Activated CD4-positive, alpha-beta T cell treated with anti-CD3 and anti-CD28 coated beads, Interleukin-2, amount 10 ng/mL, durations not matched to agents 7 days and 5 days (primary cell): ENCODE measurements at places on chromosomes 5 and 9.

GRCh38 chr5:166625210-166625865, 1666.1 kb upstream of the WWC1 start:
- DNase-seq: no peak
- H3K4me3 ChIP-seq: no peak overlapping the region
- H3K27ac ChIP-seq: no peak overlapping the region

DNA sequence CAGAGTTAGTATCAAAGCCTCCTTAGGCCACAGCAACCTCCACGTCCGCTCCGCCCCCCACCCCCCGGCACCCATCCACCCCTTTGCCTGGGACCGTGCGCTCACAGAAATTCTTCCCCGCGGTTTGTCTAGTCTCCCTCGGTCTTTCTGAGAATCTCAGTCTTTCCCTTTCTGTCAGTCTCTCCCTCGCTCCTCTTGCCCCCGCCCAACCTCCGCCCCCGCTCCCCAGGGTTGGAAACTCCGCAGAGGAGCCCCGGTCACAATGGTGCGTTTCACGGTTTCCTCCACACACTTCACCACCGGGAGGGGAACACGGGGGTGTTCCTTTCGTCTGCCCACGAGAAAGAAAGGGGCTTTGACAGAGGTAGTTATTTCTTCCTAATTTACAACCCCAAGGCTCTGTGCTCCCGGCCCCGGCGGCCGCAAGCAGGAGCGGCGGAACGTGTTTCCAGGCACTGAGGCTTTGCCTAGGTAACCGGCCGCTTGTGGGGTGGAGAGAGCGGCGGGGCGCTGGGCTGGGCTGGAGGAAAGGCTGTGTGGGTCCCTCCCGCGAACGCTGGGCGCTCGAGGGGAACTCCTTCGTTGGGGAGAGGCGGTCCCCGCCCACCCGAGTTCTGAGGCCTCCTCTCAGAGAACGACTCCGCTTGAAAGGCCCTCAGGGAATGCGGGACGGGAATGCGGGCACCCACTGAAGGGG, 2.1 kb downstream of the NR4A3 start:
- peaks cover 72% of the 10 kb centered on the region for H3K4me1 ChIP-seq
- H3K27ac ChIP-seq: peak overlapping the region; percentile 41
- peak overlapping the region; percentile 94 for H3K4me3 ChIP-seq
- H3K27me3 ChIP-seq: peaks cover 68% of the 10 kb centered on the region

DNA sequence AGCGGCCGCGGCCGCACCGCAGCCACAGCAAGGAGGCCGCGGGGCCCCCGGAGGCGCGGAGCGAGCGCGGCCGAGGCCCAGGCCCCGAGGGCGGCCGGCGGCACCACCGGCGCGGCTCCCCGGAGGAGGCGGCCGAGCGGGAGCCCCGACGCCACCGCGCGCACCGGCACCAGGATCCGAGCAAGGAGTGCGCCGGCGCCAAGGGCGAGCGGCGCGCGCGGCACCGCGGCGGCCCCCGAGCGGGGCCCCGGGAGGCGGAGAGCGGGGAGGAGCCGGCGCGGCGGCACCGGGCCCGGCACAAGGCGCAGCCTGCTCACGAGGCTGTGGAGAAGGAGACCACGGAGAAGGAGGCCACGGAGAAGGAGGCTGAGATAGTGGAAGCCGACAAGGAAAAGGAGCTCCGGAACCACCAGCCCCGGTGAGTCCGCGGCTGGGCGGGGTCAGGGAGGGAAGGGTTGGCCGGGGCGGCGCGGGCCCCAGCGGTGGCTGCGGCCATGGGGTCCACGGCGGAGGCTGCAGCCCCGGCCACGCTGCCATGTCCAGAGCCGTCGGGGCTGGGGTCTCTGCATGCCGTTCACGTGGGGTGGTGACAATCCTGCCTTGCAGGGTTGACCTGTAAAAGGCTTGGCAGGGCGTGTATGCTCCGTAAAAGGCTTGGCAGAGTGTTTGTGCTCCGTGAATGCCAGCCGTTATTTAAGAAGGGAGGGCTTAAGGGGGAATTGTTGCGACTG, 146.0 kb downstream of the CACNA1B start:
- no peak for DNase-seq
- no peak overlapping the region for H3K4me3 ChIP-seq
- peaks cover 44% of the 10 kb centered on the region for H3K27me3 ChIP-seq
- no peaks in the 10 kb centered on the region for H3K4me1 ChIP-seq

- H3K4me1 ChIP-seq: peaks cover 8% of the 10 kb centered on the region
- H3K27me3 ChIP-seq: peaks cover 20% of the 10 kb centered on the region
Observed at GRCh38 chr9:6133346-6134063, 82.1 kb upstream of the IL33 start.

GRCh38 chr5:172678902-172679301, 37.8 kb downstream of the NEURL1B start:
- no peaks in the 10 kb centered on the region for H3K36me3 ChIP-seq
- H3K4me3 ChIP-seq: no peak overlapping the region
- no peak overlapping the region for H3K27ac ChIP-seq
- peaks cover 10% of the 10 kb centered on the region for H3K27me3 ChIP-seq
- no peak for DNase-seq

DNA sequence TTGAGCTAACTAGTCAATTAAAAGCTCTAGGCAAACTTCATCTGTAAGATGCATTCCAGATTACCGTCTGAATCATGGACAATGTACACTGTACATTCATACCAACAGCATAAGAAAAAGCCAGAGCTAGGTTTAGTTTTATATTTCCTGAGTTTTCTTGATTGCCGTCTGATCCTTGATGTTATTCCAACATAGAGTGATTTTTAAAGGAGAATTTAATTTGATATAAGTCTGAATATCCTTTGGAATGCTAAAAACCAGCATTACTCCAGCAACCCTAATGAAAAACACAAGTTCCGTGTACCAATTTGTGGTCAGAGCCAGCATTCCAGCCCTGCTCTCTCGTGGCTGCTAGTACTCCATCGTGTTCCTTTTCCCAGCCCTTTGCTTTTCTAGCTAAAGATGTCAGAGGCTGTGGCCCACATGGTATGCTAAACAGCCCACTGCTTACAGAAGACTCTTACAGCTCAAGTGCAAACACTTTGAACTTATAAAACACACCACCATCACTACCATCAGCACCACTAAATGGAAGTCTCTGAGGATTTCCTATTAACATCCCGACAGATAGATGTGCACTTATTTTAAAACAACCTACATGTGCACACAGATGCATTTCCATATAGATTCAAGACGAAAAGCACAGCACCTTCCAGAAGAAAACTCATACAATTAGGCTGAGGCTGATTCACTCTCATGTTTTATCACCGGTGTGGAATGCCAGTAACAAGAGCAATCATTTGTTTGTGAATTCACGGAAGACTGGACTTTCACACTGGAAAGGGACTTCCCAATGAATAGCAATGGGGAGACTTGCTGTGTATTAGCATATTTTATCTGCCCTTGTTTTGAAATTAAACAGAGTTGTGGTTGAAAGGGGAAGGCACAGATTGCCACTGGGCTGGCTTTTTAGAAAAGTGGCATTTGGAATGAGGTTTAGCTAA, 246.9 kb upstream of the GAS1 start:
- DNase-seq: no peak
- peaks cover 5% of the 10 kb centered on the region for H3K4me1 ChIP-seq
- H3K27ac ChIP-seq: no peak overlapping the region
- H3K4me3 ChIP-seq: no peak overlapping the region
- H3K36me3 ChIP-seq: no peaks in the 10 kb centered on the region

DNA sequence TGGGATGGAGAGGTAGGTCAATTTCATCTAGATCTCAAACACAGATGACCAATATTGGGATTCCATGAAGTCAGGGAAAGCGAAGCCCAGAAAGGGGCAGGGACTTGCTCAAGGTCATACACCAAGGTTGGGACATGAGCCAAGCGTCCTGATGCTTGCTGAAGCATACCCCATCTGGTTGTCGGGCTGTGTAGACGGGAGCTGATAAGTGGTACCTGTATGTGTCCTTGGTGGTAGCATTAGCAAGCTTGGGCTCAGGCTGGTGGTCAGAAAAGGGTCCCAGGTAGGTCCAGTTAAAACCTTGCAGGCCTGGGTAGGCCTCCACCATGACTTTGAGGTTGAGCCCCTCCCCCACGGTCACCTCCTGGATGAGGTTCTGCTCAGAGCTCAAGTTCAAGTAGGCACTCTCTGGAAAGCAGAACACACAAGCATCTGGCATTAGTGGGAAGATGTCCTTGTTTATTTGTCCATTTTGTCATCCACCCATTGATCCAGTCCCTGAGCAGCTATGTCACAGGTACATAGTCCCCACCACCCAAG, 13.2 kb downstream of the CSF1R start:
- no peak for DNase-seq
- peaks cover 3% of the 10 kb centered on the region for H3K4me1 ChIP-seq
- no peak overlapping the region for H3K4me3 ChIP-seq
- H3K27ac ChIP-seq: no peak overlapping the region

DNA sequence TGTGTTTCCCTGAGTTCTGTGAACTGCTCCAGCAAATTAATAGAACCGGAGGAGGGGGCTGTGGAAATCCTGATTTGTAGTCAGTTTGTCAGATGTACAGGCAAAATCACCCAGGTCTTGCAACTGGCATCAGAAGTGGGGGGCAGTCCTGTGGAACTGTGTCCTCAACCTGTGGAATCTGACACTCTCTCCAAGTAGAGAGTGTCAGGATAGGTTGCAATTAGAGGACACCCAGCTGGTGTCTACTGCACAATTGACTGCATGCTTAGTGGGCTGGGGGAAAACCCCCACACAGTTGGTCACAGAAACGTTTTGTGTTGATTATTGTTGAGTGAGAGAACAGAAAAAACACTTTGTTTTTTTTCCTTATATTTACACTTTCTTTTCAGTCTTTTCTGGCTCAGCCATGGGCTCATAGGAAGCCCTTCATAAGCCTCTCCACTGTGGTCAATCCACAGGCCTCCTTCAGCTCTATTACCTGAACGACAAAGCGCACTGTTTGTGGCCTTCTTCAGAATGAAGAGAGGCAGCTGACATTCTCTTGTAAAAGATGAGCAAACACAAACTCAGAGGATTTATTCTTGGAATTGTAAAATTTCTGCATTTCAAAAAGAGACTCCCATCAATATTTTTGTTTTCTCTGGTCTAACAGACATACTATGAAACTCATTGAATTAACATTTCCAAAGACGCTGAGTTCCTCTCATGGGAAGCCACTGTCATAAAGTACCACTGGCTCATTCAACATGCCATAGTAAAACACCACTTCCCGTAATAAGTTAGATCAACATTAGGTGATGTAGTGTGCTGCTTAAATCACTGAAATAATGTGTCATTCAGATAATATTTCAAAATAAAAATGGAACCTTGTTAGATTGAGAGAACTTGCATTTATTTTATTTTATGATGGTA, 348.9 kb upstream of the RFX3 start:
- no peak overlapping the region for H3K4me3 ChIP-seq
- no peak overlapping the region for H3K27ac ChIP-seq
- no peaks in the 10 kb centered on the region for H3K4me1 ChIP-seq
- H3K36me3 ChIP-seq: no peaks in the 10 kb centered on the region
- no peak for DNase-seq

DNA sequence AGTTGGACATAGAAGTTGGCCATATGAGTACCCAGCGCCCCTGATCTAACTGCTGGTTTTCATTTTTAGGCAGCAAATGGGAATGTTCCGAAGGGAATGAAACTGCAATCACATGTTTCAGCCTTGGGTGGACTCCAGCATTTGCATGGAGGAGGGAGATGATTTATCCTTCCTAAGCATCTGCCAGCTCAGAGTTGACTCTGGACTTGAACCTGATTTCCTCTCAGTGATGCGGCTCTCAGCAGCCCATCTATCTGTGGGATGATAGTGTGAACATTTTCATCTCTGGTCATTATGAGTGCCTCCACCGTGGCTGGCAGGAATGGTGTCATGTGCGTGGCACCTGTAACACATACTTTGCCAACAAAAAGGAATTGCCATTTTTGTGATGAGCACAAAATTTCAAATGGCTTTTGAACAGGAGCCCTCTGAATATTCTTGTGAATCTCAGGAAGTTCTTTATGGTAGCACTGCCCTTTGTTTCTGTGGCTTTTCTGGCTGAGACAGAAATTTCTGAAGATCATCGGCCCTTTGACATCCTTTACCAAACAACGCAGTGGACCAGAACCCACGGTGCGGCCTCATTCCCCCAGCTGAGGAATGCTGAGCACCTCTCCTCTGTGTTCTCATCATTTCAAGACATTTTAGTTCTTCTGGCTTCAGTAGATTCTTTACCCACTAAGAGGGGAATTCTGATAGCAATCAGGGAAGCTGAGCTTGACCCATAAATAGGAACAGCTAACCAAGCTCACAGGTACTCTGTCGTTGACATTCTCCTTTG, 28.5 kb downstream of the FUBP3 start:
- peaks cover 12% of the 10 kb centered on the region for H3K36me3 ChIP-seq
- H3K4me1 ChIP-seq: no peaks in the 10 kb centered on the region
- H3K4me3 ChIP-seq: no peak overlapping the region
- H3K27ac ChIP-seq: no peak overlapping the region
- no peaks in the 10 kb centered on the region for H3K27me3 ChIP-seq

- no peak overlapping the region for H3K4me3 ChIP-seq
- no peak overlapping the region for H3K27ac ChIP-seq
- DNase-seq: no peak
- no peaks in the 10 kb centered on the region for H3K36me3 ChIP-seq
Observed at GRCh38 chr5:2300861-2301574, 418.3 kb upstream of the IRX4 start.

DNA sequence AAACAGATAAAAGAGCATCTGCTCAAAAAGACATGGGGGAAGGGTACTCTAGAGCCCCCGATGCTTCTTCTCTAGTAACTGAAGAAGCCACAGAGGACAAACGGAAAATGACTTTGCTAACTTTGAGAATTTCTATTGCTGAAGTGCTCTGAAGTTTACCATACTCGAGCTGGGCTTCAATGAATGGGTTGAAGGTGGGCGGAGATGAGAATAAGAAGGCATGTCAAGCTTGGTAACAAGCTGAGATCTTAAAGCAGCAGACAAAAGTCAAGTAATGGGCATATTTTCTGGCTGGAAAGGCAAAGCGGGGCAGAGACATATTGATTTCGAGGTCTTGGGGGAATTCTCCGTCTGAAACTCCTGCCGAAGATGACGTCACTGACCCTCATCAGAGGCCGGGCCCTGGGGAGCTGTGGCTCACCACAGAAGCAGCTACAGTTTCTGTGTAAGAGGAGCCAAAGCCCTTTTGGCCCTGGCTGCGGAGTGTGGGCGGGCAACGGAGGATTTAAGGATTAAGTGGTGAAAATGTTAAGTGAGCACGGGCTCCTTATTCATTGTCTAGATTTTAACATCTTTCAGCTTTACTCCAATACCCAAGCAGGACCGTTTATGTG, 115.8 kb upstream of the SLIT3 start:
- H3K27ac ChIP-seq: no peak overlapping the region
- H3K27me3 ChIP-seq: peaks cover 2% of the 10 kb centered on the region
- H3K4me1 ChIP-seq: no peaks in the 10 kb centered on the region
- no peak for DNase-seq

- H3K4me1 ChIP-seq: no peaks in the 10 kb centered on the region
- no peak for DNase-seq
- no peak overlapping the region for H3K27ac ChIP-seq
- H3K36me3 ChIP-seq: peaks cover 1% of the 10 kb centered on the region
- H3K27me3 ChIP-seq: peaks cover 1% of the 10 kb centered on the region
Observed at GRCh38 chr5:36712706-36713105, 106.3 kb downstream of the SLC1A3 start.

- no peaks in the 10 kb centered on the region for H3K27me3 ChIP-seq
- H3K4me1 ChIP-seq: no peaks in the 10 kb centered on the region
- DNase-seq: no peak
Observed at GRCh38 chr5:161530700-161531099, 15.8 kb downstream of the GABRB2 start.
